ENCODE measurements at places on chromosomes 5 and 9.
A peak's percentile ranks its signal among the peaks of the same experiment; 100 is the strongest.

DNA sequence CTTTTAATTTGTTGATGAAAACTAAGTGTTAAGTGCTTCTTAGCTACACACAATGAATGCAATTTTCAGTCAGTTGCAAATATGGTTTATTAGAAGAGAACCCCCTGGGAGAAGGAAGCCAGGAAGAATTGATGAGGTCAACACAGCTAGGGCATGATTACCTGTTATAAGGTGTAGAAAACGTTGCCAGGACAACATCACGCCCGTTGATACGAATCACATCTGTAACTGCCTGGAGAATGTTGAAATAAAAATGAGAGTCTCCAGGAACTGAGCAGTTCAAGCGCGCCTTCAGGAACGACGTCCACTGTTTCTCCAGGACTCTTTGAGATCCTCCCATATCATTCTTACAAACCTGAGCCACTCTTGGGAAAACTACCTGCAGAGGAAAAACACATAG, 88.0 kb downstream of the SEMA6A start:
- DNase-seq: no peak

- no peak for DNase-seq
Observed at GRCh38 chr9:93205045-93205768, 21.3 kb downstream of the WNK2 start.

DNA sequence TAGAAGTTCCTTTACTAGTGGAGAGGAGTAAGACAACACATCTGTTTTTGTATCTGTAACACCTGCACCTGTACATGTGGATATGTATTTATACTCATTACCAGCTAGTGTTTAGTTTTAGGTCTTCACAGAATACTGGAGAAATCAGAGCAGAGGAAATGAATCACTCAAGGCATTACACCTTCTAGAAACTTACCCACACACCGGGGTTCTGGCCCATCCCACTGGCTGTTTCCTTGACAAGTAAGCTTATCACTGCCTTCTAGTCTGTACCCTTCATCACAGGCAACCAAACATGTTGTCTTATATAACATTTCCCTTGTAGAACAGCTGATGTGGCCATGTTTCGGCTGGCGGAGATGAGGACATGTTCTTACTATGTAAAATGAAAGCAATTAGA, 76.7 kb downstream of the SVEP1 start:
- DNase-seq: no peak

DNA sequence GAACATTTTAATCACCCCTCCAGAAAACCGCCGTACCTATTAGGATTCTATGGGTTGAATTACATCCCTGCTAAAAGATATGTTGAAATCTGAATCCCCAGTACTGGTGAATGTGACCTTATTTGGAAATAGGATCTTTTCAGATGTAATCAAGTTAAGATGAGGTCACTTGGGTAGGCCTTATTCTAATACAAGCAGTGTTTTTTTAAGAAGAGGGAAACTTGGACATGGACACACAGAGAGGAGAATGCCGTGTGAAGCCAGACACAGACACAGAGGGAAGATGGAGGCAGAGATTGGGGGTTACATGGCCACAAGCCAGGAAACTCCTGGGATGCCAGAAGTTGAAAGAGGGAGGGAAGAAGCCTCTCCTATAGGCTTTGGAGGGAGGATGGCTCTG, 183.5 kb downstream of the GNA14 start:
- DNase-seq: peak; percentile 67

GRCh38 chr9:127942216-127943010, 4.8 kb upstream of the DPM2 start:
- peak; percentile 59 for DNase-seq

GRCh38 chr9:121690766-121691165, 39.3 kb downstream of the DAB2IP start:
- no peak for DNase-seq

- DNase-seq: no peak
Observed at GRCh38 chr5:36482812-36483211, 123.6 kb upstream of the SLC1A3 start.

GRCh38 chr5:19626211-19626610, 361.8 kb downstream of the CDH18 start:
- peak; percentile 76 for DNase-seq

DNA sequence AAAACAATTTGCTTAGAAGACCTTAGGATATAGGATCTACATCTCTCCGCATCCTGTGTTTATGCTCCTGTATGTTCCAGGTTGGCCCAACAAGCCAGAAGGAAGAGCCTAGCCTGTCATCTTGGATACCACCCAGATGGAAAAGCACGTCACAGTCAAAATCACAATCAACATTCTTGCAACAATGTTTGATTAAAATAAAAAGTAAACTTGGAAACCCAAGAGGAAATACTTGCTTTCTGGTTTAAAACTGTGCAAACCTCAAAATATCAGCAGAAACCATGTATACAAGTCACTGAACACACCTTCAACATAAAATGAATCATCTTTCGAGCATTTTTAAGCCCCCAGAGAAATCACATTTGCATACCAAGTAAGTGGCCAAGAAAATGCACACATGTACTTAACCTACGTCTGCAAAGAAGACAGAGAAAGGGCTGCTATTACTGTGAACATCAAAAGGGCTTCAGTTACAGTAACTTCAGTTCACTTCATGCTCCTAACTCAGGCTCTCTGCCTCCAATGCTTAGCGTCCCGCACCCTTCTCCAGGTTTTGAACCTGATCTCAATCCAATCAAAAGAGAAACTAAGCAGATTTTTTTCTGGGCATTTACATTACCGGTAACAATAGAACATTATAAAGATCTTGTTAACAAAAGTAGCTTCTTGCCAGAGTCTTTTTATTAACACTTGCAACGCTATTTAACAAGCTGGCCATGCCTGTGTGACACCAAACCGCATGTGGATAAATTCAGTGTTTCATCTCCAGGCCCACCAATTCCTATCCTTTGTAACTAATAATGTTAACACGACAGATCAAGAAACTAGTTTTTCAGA, 1.3 kb downstream of the ENC1 start:
- peak; percentile 43 for DNase-seq

- DNase-seq: no peak
Observed at GRCh38 chr5:111685969-111686368, 71.0 kb downstream of the NREP start.

DNA sequence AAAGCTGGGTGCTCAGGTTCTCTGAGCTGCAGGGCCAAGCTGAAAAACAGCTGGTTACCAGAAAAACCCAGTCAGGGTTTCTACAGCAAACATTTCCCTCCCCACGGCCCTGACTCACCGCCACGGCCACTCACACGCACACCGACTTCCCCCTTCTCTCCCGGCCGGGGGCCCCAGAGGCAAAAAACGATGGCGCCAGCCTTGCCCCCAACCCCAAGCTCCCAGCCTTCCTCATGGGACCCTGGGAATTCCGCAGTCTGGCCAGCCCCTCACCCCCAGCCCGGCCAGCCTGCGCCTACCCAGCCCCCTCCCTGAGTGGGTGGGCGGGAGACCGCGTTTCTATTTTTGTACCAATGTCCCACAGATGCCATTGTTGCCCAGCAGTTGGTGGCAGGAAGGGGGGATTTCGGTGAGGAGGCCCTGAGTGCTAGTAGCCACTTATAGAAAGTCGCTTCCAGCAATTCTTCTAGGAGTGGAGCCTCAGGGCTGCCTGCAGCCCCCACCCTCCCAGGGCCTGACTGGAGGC, 18.4 kb downstream of the ENG start:
- DNase-seq: peak; percentile 74

DNA sequence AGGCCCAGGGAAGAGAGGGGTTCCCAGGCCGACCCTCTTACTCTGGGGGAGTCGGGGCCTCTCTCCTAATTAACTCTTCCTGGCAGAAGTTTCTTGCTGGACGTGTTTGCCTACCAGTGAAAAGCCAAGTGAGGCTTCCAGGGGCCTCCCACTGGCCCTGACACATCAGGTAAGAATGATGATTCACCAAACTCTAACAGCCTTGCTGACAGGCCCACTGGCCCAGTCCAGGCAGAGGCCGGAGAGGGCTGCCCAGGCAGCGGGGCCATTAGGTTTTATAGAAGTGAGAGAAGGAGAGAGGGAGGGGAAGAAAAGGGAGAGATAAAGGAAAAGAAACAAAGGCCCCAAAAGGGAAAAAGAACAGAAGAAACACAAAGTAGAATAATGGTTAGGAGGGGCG, 50.8 kb upstream of the FOXE1 start:
- DNase-seq: peak; percentile 78

GRCh38 chr5:84298628-84299027, 86.1 kb downstream of the EDIL3 start:
- DNase-seq: no peak

- DNase-seq: no peak
Observed at GRCh38 chr5:172973127-172973916, 10.2 kb upstream of the ATP6V0E1 start.

GRCh38 chr5:147666419-147666818, 116.1 kb downstream of the JAKMIP2 start:
- DNase-seq: no peak

- DNase-seq: no peak
Observed at GRCh38 chr9:93028448-93029006, 30.0 kb upstream of the SUSD3 start.

DNA sequence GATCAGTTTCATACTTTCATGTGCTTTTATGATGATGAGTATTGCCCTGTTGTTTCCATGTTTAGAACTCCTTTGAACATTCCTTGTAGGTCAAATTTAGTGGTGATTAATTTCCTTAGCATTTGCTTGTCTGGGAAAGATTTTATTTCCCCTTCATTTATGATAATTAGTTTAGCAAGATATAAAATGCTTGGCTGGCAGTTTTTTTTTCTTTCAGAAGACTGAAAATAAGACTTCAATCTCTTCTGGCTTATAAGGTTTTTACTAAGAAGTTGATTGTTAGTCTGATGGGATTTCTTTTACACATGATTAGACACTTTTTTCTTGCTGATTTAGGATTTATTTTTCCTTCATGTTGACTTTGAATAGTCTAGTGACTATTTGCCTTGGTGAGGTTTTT, 238.9 kb upstream of the ADCY2 start:
- no peak for DNase-seq

GRCh38 chr5:156621719-156622118, 228.4 kb upstream of the PPP1R2B start:
- DNase-seq: no peak

DNA sequence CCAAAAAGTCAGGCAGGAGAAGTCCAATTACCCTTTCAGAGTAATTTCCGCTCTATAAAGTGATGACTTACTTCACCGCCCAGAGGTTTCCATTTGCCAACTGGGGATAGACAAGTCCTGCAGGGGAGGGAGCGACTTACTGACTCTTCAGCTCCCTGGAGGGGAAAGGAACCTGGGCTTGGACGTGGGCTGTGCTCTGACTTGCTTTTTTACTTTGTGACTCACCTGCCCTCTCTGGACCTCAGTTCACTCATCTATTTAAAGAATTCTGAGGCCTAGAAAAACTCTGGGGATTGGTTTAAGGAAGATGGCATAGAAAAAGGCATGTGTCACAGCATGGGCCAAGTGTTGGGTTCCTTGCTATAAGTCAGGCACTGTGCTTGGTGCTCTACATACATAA, 180.4 kb upstream of the TRIM32 start:
- no peak for DNase-seq

GRCh38 chr5:55923177-55923771, 71.5 kb downstream of the IL6ST start:
- DNase-seq: no peak

DNA sequence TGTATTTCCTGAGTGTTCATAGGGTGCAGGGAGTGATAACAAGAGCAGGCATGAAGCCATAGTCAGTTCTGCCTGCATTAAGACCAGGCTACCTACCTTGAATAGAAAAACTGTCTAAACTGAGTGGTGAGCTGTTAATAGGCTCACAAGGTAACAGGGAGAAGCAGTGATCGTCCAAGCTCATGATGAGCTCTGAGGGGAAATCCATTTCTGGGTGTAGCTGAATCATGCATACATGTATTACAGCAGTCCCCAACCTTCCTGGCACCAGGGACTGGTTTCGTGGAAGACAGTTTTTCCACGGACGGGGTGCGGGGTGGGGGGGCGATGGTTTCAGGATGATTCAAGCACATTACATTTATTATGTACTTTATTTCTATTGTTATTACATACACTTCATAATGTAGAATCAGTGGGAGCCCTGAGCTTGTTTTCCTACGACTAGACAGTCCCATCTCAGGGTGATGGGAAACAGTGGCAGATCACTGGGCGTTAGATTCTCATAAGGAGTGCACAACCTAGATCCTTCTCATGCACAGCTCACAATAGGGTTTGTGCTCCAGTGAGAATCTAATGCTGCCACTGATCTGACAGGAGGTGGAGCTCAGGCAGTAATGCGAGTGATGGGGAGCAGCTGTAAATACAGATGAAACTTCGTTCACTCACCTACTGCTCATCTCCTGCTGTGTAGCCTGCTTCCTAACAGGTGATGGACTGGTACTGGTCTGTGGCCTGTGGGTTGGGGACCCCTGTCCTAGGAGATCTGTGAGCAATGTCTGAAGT, 100.0 kb upstream of the IL6ST start:
- DNase-seq: no peak

- no peak for DNase-seq
Observed at GRCh38 chr5:124504081-124504916, 242.1 kb downstream of the ZNF608 start.

DNA sequence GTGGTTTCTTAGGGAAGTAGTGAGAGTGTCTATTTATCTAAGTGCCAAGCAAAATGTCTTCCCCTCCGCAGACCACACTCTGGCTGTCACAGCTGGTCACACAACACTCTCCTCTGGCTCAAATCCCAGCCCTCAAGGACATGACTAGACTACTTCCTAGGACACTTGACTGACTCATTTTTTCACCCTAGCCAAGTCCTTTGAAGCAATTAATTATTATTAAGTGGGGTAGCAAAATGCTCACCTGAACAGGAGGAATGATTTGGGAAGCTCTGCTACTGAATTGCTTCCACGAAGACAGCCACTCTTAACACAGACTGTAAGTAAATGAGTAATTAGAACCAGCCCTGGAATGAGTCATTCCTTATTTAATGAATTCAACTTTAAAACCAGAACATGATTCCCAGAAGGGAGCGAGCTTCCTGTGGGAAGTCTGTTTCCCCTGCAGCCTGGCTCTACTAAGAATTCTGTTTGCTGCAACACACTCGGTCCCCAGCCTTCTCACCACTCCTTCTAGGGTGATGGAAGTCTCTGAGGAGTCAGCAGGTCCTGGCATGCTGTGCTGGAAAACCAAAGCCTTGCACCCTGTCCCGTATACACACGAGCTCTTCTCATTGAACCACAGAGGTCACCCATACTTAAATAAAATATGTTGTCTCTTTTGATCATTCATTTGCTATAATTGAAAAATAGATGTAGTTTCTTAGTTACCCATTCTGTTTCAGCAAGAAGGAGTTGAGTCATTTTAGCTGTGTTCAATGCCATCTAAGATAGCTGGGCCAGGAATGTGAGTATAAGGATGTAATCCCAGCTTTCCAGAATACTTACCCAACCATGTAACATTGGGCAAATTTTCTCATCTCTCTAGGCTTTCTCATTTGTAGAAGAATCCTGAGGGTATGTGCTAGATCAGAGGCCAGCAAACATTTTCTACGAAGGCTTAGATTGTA, 218.6 kb upstream of the RASEF start:
- DNase-seq: no peak

GRCh38 chr5:34699155-34700077, 43.3 kb downstream of the RAI14 start:
- DNase-seq: no peak

- DNase-seq: peak; percentile 78
Observed at GRCh38 chr9:100317706-100318105, 35.0 kb downstream of the TEX10 start.
